ENCODE measurements at places on chromosomes 13 and 19.

GRCh38 chr19:927351-927779, 1.5 kb downstream of the ARID3A start:
- no peak for DNase-seq

- no peak for DNase-seq
Measured at GRCh38 chr13:107301724-107302374, 733.9 kb upstream of the ARGLU1 start.

GRCh38 chr13:67258482-67258881, 28.3 kb upstream of the PCDH9 start:
- no peak for DNase-seq

GRCh38 chr19:4524808-4525562, 6.7 kb upstream of the PLIN4 start:
- DNase-seq, result peak; percentile 68

GRCh38 chr13:75360170-75360569, 121.8 kb downstream of the TBC1D4 start:
- DNase-seq, result no peak

- no peak for DNase-seq
Measured at GRCh38 chr19:42254089-42254849, 659 bp downstream of the ERF start.

DNA sequence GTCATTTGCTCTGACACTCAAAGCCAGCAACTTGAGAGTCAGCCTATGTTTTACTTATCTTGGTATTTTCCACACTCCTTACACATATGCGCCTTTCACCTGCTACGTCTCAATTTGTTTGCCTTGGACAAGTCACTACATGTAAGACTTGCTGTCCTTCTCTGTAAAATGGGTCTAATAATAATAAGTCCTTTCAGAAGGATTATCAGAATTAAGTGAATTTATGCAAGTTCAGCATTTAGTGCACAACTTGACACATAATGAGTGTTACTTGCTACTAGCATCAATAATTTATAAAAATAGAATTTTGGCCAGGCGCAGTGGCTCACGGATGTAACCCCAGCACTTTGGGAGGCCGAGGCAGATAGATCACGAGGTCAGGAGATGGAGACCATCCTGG, 71.1 kb upstream of the UBL3 start:
- no peak for DNase-seq
